Skeletal muscle cell (primary cell): ENCODE measurements at places on chromosomes 1 and 21.

DNA sequence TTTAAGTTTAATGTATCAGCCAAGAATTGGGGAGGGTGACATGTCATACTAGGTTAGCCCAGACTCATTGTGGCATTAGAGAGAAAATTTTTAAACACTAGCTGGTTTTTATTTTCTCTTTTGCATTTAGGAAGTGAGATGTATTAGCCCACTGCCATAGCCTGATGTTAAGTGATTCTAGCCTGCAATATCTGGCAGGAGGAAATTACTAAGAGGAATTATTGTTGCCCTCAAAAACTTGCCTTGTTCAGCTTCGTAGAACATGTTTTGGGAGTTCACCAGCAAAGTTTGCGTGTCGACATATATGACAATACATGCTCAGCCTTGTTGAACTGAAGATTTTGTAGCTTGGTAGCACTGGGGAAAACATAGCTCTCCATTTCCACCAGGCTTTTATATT, 12.5 kb downstream of the ADAM30 start:
- no peak for DNase-seq

- DNase-seq = no peak
Measured at GRCh38 chr1:99455760-99456159, 190.2 kb upstream of the PALMD start.

DNA sequence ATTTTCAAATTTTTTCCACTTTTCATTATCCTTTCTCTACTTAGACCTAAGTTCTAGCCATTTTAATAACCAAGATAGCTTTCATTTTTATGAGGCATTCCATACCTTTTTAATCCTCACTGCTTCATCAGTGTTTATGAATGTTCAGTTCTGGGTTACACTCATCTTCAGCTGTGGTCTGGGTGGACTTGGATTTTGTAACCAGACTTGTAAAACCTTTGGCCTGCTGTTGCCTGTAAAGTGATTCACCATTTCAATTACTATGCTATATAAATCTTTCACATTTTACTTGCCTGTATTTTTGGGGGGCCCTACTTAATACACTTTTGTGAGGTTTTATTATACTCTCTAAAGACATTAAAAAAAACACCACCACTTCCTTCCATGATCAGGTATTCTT, 46.2 kb downstream of the USP25 start:
- DNase-seq = peak; percentile 76

DNA sequence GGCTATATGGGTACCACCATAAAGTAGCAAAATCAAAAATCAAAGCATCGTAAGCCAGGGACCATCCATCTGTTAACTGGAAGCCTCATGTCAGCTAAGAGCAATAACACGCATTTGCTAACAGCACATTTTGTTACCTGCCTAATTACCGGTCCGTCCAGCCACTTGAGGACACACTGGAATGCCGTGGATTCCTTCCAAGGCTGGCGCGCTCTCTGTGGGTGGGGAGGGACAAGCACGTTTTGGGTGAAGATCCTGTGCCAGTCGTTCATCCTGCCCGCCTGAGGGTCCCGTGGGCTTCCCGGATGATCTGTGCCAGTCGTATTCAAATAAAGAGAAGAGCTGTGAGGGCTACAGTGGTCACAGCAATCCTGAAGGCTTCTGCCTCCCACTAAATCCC, 6.2 kb downstream of the NPHP4 start:
- no peak for DNase-seq

DNA sequence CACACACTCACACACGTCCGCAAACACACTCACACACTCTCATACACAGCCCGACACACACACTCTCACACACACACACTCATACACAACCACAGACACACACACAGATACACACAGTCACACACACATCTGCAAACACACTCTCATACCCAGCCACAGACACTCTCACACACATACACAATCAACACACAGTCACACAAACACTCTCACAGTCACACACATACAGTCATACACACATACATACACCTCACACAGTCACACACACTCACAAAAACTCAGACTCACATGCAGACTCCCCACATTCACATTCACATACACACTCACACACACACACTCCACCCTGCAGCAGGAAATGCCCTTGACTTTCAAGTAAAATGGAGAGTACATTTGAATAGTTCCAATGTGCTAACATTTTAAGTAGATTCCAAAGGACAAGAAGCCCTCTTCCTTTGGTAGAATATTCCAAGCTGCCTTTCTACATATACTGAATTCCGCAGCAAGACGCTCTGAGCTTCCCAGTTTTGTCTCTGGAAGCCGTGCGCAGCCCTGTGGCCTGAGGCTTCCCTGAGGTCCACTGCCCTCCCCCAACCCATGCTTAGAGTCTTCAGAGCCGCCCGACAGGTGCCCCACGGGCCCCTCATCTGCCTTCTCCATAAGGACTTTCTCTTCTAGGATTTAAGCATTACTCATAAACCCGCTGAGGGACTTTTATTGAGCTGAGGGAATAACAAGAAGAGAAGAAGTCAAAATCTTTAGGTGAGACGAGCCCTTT, 9.7 kb downstream of the BATF3 start:
- DNase-seq = no peak

DNA sequence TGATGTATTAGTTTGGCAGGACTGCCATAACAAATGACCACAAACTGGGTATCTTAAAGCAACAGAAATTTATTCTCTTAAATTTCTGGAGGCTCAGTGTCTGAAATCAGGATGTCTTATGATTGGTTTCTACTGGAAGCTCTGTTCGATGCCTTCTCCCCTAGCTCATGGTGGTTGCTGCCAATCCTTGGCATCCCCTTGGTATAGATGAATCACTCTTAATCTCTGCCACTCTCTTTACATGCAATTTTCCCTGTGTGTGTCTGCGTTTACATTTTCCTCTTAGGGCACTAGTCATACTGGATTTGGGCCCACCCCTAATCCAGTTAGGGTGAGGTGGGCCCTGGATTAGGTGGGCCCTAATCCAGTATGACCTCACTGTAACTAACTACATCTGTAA, 54.7 kb upstream of the MPC2 start:
- DNase-seq = no peak

DNA sequence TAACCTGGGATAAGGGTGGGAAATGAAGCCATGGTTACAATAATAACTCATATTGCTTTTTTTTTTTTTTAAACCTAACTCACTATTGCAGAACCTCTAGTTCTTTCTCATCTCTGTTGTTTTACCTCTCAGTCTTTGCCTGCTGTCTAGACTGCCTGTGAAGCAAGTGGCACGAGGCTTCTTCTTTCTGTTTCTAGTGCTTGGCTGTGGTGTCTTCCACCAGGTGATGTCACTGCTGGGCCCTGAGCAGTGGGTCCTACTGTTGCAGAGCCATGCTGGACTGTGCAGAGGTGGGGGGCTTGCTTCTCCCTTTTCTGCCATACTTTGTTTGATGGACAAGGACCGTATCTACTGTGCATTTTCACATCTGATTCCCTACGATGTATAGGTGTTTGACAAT, 51.7 kb downstream of the ZNF326 start:
- DNase-seq = no peak
